NCI-H2029 (cell line): ENCODE measurements at places on chromosomes 1 and 21.

DNA sequence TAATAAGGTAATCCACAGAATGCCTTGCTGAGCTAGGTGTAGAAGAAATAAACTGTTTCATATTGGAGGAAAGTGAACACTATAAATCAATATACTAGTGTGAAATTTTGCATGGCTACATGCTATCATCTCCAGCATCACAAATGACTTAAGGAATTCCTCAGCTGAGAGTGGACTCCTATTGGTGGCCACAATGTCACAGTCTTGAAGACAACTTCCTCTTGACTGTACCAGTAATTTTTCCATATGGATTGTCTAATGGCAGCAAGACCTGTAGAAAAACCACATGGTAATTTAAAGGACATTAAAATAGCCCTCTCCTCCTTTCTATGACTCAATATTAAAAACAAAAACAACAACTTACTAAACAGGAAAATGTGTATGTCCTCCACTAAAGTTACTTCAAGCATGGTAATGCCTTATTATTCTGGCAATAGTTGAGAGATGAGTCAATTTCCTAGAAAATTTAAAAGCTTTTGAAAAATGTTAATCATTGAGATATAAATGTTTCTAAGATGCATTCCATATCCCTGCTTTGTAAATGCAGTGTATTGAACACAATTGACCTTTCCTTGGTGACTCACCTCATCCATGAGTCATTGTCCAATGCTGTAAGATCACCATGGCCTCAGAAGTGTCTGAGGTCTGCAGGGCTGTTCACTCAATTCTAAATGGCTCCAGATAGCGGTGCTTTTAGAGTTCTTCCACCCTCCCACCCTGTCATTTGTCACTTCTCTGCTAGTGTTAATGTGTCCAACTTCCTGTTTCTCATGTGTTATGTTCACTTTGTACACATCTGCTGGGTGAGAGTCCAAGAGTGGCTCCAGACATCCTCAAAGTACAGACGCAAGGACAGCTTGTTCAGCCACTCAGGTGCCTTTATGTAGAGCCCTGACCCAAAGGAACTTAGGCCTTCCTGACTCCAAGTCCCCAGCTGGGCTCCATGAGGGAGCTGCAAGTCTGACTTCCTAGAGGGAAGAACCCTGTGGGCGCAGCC is 32.8 kb upstream of the DNASE2B start:
- DNase-seq, result peak; percentile 35

DNA sequence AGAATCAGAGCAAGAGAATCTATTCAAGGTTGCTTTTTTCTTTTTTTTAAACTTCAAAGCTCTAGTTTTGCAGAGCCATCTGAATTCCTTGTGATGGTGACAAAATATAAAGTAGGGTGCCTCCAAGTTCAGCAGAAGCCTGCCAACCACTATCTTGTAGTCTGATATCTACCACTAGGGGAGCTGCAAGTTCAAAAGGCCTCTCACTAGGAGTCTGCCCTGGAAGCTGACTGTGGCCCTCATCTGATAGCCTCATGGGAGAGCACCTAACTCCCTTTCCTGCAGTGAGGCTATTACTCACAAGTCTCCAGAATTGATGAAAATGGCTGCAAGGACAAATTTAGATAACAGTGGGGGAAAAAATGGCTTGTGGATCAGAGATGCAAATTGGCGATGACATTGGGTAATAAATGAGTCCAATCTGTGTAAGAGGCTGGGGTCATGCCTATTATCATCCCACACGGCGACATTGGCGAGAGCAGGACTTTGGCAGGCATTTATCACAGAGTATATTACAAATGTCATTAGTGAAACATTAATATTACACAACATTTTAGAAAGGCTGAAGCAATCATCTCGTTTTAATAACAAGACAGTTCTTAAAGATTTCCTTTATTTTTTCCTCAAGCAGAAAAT is 10.7 kb upstream of the ZP4 start:
- no peak for DNase-seq

DNA sequence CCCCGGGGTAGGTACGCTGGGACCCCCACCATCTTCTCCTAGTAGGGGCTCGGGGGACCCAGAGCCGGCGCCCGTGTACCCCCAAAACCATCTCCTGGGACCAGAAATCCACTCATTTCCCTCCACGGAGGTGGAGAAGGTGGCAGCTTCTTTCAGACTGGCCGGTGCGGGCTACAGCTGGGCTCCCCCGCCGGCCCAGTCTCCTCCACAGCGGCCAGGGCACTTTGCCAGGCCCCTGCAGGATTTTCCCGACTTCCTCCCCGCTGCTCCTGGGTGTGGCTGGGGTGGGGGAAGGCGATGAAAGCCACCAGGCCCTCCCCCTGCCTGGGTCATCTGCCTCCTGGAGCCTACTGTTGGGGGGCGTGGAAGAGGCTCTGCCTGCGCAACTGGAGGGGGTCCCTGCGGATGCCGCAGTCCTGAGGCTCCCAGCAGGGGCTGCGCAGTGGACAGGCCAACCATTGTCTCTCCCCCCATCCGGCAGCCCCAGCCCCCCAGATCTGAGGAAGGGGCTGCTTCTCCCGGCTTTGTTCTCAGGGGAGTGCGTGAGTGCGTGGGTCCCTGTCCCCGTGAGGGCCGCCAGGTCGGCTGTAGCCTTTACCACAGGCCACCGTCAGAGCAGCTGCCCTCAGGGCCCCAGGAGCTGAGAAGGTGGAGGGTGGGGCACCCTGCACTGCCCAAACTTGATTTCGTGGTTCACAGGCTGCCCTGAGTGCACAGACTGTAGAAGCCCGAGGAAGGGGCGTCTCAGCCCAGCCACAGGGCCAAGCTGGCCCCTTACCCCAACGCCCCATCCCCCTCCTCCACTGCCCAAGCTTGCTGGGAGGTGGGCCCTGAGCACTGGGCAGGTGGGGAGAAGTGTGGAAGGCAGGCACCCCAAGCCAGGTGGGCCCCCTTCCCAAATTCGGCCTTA is 1.3 kb downstream of the AGRN start:
- peak; percentile 35 for DNase-seq

DNA sequence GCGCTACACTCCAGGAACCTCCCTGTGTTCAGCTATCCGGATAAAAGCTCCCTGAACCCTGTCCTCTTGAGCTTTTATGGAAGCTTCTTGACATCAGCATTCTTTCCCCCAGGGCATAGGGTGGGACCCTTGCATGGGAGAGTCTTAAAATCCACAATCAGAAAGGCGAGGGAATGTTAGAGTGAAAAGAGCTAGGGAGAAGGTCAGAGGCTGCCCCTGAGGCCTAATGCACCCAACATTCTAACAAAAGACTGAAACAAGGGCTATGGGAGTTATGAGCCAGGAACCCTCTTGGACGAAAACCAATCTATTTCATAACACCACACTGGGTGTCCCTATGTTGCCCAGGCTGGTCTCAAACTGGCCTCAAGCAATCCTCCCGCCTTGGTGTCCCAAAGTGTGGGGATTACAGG is 36.7 kb downstream of the NEK2 start:
- no peak for DNase-seq

- DNase-seq, result no peak
These were observed 127.9 kb downstream of the CSMD2 start for GRCh38 chr1:34037109-34037508.

- no peak for DNase-seq
These were observed 28.7 kb downstream of the RSPH1 start for GRCh38 chr21:42467140-42467983.

DNA sequence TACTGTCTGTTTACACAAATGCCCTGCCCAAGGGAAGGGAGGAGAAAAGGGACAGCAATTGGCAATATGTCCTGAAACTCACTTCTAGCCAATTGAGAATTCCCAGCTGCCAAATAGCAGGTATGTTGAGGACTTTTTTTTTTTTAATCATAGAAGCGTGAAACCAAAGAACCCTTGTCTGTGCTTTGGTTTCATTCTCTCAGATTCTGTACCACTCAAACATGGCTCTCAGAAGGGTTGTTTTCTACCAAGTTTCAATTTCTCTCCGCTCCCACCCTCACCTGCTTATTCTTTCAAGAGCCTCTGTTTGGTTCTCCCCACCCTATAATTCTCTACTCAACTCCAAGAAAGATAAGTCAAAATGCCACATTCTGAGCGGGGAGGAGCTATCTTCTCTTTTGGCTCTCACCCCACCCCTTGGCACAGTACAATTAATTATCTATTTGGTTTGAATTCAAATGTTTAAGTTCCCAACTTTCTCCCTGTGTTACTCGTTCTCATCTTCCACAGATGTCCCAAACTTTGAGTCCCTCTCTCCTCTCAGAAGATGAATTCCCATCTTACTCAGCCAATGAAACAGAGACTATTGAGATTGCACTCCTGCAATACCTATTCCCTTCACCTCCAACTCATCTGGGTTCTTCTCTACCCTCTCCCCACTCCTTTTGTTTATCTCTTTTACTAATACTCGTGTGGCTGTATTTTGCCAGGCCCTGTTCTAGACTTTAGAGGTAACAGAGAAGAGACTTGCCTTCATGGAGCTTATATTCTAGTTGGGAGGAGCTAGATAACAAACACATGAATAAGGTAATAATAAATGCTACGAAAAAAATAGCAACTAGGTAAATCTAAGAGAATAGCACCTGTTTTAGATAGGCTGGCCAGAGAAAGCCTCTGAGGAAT is 3.9 kb upstream of the TP53BP2 start:
- DNase-seq, result peak; percentile 54

GRCh38 chr1:223831755-223832636 is 13.8 kb downstream of the TP53BP2 start:
- DNase-seq, result no peak

DNA sequence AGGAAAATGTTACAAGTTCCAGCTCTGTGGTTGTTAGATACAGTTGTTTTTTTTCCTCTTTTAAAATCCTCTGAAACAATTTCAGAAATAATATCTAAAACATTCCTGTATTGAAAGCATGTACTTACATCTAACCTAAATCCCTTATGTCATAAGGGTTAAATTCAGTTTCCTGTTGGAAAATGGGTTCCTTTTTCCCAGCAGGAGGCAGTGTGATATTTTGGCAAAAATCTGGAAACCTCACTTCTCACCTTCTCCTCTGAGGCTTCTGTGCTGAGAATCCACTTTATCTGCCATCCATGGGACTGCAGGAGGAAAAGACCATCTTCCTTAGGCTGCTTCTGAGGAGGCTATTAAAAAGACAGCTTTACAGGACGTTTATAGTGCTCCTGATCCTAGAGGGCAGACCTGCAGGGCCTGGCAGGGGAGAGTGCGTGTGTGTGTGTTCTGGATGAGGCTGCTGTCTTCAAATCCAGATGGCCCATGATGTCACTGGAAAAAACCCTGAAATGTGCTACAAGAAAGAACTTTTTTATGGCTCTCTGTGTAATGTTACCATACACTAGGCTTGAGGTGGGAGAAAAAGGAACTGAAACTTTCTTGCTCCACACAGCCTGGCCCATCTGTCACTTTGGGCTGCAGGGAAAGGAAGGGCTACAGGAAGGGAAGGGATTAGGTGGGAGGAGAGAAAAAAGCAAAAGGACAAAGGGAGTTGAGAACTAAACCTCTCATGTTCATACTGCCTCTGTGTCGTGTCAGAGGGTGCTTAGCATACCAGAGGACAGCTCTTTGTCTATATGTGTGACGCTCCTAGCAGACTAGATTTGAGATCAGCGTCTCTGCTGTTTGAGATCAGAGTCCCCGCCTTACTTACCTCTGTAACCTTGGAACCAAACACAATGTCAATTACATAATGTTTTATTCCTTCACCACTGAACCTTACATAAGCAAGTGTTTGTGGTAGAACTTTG is 379.2 kb upstream of the SPAG17 start:
- DNase-seq, result no peak

DNA sequence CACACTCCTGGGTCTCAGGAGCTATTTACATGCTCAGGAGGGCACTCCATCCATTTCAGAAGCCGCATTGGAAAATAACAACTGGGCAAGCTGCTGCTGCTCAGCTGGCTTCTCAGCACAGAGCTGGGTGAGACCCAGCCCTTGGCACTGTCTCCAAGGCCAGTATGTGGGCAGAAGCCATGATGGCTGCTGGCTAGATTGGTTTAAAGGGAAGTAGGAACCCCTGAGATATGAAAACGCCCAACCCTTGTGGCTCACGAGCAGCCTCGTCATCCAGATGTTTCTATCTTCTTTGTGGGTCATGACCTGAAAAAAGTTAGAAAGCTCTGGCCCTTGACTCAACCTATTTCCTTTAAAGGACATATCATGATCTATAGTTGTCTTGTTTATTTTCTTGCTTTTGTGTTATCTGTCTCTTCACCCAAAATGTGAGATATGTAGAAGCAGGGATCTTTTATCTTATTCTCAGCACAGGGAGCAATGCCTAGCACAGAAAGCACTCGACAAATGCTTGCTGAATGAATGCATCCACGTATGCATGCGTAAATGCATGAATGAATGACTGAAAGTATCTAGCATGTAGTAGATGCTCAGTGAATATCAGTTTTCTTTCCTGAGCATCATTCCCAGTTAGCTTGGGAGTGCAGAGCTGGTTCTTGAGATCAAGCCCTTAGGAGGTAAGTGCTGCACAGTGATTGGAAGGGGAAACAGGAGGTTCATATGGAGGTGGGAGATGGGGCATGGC is 11.6 kb downstream of the MYBPH start:
- DNase-seq, result no peak

- no peak for DNase-seq
These were observed 520 bp downstream of the TARS2 start for GRCh38 chr1:150487763-150488115.

GRCh38 chr1:201149400-201149799 is 4.9 kb downstream of the TMEM9 start:
- peak; percentile 11 for DNase-seq

GRCh38 chr1:223016381-223016780 is 126.7 kb downstream of the TLR5 start:
- no peak for DNase-seq

- no peak for DNase-seq
These were observed 42.0 kb upstream of the DUSP10 start for GRCh38 chr1:221783936-221784335.

DNA sequence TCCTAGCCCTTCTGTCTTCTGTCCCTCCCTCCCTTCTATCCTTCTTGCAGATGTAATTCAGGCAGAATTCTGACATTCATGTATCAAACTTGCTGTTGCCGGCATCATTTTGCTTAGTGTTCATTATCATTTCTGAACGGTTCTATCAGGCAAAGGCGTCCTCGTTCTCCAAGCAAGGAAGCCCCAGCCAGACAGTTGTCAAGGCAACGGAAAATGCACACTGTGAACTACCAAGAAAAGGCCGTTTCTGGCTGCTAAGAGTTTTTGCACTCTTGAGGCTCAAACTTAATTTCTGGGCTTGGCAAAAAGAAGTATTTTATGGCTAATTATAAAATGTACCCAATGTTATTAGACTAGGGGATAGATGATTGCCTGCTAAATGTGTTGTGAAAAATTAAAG is 164.7 kb upstream of the KCNJ15 start:
- DNase-seq, result no peak

GRCh38 chr1:201085902-201086735 is 26.1 kb downstream of the CACNA1S start:
- DNase-seq, result no peak
